ENCODE measurements at places on chromosomes 5 and 9.

DNA sequence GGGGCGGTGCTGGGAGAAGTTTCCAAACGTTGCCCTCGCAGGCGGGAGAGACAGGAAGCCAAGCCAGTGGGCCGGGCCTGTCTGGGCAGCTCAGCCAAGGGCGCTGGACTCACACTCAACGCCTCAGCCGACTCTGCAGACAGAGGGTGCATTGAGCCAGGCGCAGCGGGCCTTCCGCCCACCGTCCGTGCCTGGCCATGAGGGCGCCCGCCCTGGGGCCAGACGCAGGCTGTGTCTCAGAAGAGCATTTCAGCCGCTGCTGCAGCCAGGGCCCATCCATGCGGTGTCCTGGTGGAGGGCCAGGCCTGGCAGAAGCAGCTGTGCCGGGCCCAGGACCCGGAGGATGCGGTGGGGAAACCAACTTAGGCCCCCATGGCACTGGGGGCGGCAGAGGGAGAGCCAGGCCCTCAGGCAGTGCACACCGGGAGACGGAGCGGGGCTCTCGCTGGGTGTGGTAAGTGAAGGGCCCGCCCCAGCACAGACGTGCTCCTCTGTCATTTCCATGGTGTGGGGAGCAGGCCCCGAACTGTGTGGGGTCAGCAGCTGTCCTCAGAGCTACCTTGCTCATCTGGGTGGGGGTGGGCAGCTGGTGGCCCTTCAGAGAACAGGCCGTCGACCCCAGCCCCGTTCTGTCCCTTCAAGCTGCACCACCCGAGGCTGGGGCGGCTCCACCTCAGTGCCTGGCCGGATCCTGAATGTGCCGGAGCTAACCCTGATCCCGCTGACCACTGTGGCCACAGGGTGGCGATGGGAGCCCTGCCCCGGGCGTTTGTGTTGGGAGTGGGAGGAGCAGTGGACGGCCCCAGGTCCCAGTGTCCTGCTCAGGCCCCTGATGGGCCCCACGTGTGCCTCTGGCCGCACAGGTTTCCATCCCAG lies 18.0 kb downstream of the DNLZ start:
- no peak for DNase-seq

DNA sequence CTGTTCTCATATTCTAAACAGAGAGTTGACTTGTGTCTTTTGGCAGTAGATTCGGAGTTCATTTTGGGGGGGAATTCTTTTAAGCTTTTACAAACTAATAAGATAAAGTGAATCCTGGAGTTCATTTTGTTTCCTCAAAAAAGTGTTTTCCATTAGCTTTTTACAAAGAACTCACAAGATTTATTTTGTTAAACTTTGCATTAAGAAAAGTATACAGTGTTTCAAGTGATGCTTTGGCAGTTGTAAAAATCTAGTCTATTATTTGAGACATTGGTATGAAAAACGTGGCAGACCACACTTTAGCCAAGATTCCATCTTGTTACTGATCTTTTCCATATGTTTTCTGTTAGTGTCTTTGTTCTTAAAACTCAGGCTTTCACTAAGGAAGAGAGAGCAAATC lies 1.2 kb upstream of the OMD start:
- no peak for DNase-seq

- no peak for DNase-seq
Measured at GRCh38 chr5:80192507-80193241, 63.2 kb downstream of the SERINC5 start.

GRCh38 chr5:135461481-135462151 lies 9.5 kb upstream of the TIFAB start:
- no peak for DNase-seq

- DNase-seq: no peak
Measured at GRCh38 chr5:129541648-129542251, 81.7 kb downstream of the ADAMTS19 start.

GRCh38 chr9:124478354-124478753 lies 28.1 kb downstream of the ADGRD2 start:
- DNase-seq: peak; percentile 10

DNA sequence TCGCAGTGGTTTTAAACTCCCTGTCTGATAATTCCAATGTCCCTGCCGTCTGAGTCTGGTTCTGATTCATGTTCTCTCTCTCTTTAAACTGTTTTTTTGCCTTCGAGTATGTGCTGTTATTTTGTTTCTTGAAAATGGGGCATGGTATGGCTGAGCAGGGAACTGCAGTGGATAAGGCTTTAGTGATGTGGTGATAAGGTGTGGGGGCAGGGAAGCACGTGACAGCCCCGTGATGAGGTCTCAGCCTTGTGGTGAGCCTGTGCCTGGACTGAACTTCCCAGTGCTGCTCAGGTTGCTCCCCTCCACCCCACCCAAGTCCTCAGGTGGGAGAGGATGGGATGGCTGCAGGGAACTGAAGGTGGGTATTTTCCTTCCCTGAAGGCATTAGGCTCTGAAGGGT lies 5.5 kb upstream of the ZNF354B start:
- no peak for DNase-seq

Data from NCI-H345 (cell line).